ENCODE measurements at places on chromosomes 7 and 10.

DNA sequence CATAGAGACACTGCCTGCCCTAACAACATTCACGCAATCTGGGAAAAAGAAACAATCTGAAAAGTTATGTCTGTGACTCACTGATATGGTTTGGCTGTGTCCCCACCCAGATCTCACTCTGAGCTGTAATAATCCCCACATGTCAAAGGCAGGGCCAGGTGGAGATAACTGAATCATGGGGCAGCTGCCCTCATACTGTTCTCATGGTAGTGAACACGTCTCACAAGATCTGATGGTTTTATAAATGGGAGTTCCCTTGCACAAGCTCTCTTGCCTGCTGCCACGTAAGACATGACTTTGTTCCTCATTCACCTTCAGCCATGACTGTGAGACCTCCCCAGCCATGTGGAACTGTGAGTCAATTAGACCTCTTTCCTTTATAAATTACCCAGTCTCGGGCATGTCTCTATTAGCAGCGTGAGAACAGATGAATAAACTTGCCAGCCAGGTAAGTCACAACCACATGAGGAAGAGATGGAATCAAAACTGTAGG, 341.5 kb upstream of the AOAH start:
- no peak for DNase-seq

DNA sequence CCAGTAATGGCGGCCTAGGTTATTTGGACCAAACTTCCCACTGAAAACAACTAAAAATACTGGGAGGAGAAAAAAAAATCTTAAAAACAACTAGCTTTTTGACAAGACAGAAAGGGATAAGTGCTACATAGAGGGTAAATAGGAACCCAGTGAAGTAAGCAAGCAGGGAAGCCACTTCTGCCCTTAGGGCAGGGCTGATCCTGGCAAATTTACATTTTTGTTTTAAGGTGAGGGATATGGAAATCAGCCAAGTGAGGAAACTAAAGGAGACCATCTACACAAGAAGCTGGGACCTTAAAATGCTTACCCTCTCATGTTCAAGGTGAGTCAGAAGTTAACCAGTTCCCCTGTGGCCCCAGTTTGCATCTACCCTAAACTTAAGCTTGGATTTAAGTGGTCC, 46.5 kb upstream of the CYCS start:
- DNase-seq: no peak

DNA sequence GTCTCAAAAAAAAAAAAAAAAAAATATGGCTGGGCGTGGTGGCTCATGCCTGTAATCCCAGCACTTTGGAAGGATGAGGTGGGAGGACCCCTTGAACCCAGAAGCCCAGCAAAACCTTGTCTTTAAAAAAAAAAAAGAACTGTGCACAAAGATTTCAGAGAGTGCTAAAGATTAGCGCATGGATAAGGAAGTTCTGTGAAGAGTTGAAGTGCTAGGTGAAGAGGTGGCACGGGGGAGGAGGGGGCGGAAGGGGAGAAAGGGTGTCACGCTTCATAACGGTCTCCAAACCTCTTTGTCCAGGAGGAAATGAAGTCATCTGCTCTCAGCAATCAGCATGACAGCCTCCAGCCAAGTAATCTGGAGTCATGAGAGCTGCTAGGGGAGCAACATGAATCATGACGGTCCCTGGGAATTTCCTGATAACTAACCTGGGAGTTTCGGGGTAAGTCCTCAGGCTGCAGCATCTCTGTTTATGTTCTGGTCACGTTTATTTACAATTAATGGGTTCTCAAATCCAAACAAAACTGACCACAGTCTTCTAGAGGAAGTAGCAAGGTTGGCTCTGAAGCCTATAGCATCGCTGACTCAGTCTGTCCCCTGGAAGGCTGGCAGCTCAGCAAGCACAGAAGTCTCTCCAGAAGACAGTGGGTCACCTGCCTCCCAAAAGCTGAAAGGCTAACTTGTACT, 1.9 kb upstream of the PLAU start:
- no peak for DNase-seq

- DNase-seq: no peak
Observed at GRCh38 chr7:139714163-139714901, 63.5 kb downstream of the HIPK2 start.

GRCh38 chr10:48457949-48458661, 146.8 kb downstream of the ARHGAP22 start:
- no peak for DNase-seq

- DNase-seq: no peak
Observed at GRCh38 chr10:70850097-70850496, 34.3 kb downstream of the SGPL1 start.

DNA sequence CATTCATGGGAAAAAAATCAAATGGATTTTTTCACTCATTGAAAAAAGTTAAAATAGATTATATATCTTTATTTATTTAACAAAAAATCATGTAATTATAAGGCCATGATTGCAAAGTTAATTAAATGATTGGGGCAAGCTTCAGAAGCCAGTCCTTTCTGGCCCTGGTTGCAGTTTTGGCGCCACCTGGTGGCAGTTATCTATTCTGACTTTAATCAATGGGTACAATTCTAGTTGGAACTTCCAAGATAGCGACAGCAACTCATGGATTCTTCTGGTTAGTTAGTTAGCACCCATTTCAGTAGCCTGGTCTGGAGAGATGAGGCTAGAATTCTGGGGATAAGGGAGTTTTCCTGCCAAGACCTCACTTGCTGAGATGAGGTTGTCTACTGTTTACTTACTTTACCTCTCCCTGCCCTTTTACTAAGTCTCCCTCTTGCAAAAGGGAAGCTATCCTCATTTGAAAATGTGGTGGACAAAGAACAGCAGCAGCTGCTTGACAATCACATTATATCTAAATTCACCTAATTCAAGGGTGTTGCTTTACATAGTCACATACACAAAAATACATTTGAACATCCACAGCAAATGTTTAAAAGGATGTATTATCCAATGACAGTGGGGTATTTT, 42.3 kb downstream of the NOC3L start:
- DNase-seq: peak; percentile 56

- peak; percentile 32 for DNase-seq
Observed at GRCh38 chr7:17302575-17303142, 4.2 kb downstream of the AHR start.

DNA sequence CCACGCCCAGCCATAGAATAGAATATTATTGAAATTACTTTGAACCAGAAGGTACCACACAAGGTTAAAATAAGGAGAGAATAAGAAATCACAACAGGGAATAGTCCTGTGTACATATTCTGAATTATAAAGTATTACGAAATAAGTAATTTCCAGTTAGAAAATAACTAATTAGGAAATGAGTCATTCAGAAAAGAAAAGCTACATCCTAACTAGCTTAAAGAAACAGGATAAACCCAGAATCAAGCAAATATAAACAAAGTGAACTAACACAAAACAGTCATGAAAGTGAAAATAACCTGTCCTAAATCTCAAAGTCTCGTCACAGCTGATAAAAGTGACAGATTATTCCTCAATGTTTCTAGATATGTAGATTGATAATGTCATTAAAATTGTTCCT, 74.8 kb upstream of the NEBL start:
- no peak for DNase-seq

GRCh38 chr10:60937784-60938654, 6.0 kb downstream of the RHOBTB1 start:
- no peak for DNase-seq

GRCh38 chr7:145009876-145010275, 174.0 kb upstream of the TPK1 start:
- DNase-seq: no peak

GRCh38 chr7:21941611-21942141, 4.0 kb downstream of the CDCA7L start:
- DNase-seq: no peak

DNA sequence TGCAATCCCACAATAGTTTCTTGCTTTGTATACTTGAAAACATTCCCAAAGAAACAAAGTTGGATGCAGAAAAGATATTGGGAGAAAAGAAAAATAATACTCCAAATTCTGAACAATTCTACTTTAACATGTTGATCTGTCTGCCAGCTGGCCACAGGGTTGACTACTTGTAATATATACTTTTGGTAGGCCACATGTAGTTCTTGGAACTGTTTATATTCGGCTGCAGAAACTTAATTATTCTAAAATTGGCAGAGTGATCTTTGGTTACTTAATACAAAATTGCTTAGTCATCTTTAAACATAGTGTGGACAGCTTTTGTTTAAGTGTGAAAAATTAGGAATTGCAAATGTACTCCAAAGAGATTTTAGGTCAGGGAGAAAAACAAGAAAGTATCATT, 76.0 kb downstream of the CALD1 start:
- DNase-seq: no peak

DNA sequence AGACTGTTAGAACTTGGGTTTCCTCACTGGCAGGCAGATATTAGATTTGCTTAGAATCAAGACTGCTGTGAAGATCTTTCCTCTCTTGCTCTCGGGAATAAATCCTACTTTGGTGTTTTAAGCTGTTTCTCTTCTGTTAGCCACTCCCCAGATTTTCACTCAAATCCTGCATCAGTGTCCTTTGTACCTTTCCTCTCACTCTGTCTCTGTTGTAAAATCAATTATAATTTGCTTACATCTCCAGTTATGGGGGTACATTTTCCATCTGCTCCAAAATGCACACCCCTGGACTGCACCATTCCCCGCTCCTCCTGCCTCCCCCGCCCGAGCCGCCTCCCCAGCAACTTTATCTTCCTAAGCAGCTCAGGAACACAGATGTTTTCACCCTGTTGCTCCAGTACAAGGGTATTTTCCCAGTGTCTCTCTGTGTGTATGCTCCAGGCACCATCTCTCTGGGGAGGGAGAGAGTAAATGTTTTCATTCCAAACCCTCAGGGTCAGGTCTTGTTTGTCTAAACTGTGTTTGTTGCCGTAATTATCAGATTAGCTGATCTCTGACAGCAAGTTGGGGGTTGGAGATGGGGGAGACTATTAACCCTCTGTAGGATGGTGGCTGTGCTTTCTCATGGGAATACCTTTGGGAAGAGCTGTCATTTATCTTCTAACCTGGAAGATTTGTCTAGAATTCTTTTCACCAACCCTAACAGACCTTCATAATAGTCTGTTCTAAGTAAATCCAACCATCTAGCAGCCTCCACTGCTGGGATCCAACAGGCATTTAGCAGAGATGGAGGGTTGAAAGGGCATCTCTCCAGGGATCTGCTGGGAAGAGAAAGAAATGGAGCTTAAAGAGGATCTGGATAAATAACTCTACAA, 20.4 kb upstream of the GOT1 start:
- DNase-seq: no peak

DNA sequence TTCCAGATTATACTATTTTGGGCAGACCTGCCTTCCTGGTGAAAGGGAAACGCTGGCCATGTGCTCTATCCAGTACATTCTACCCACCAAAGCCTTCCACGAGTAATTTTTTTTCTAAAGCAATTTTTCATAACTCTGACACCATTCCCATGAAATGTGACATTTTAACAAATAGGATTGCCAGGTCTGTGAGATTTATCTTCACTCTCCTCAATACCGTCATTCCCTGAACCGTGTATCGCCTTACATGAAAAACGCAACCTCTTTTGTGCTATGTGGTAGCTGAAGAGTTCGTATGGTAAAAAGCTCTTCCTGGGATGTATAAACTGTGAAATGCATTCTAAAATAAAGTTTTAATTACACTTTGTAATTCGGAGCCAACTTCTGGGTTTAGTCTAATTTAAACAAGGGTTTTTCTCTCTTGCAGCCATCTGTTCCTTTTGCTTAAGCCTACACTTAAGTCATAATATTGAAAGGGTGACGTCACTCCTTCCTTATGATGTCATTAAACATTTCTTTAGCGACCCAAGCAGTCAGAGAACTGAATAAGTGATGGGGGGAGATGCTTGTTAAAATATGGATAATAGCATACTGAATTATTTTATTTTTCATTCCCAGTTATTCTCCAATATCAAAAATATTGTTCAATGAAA, 27.7 kb downstream of the C1QL3 start:
- no peak for DNase-seq

GRCh38 chr7:17521437-17521836, 223.0 kb downstream of the AHR start:
- DNase-seq: no peak

DNA sequence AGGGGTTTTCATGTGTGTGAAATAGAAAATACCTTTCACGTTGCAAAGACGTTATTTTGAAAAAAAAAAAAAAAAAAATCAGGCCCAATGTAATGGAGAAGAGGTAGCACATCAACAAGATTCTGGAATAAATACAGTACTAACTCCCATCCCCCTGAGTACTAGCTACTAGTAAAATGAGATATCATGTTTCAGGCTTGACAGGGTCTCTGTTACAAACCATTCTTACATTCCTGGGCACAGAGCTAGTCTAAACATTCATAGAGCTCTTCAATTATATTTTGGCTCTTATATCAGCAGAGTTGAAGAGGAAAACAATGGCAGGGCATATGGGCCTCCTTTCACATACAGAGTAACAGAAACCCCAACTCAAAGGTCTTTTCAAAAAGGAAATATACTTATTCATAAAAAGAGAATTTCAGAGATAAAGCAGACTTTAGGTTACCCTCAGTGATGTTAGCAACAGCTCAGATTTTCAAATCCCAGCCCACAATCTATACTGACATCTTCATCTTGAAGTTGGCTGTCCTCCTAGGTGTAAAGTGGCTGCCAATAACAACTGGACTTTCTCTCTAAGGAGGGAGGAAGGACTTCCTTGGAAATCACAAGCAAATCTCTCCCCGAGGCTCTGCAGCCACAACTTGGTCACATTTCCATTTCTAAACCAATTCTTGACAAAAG, 18.6 kb downstream of the C7orf33 start:
- no peak for DNase-seq

- DNase-seq: no peak
Observed at GRCh38 chr7:42673951-42674350, 237.9 kb downstream of the C7orf25 start.

All from NCI-H2081 (cell line).